Stimulated activated CD8-positive, alpha-beta memory T cell treated with anti-CD3 and anti-CD28 coated beads, Interleukin-12 subunit alpha, Interleukin-12 subunit beta, amount 100 ng/mL, for 1 hour (primary cell): ENCODE measurements at places on chromosomes 13 and 19.

DNA sequence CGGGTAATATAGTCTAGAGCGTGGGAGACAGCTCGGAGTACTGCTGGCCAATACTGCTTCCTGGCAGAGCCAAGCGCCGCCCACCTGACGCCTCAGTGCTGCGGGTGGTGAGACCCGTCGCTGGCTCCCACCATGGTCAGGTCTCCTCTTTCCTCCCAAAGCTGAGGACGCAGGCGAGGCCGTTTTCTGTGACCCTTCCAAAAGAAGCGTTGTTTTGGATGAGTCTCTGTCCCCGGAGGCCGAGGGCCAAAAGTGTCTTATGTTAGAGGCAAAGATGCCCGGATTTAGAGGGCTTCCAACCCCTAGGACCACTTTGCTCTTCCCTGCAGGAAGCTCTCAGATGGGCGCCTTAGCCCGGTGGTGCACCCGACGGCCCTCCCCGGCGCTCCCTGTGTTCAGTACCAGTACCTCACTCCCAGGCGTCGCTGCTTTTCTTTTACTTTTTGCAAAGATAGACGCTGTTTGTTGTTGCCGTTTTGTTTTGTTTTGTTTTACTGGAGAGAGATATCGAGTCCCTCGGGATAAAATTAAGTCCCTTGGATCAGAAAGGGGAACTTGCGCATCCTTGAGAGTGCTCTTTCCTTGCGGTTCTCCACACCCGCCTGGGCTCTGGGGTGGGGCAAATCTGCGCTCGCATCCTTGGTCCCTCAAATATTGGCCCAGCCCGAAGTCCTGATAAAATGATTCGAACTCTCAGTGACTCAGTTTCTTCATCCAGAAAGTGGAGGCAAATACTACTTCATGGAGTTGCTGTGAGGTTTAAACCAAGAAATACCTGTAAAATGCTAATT, 7.0 kb downstream of the PDX1 start:
- DNase-seq: no peak

DNA sequence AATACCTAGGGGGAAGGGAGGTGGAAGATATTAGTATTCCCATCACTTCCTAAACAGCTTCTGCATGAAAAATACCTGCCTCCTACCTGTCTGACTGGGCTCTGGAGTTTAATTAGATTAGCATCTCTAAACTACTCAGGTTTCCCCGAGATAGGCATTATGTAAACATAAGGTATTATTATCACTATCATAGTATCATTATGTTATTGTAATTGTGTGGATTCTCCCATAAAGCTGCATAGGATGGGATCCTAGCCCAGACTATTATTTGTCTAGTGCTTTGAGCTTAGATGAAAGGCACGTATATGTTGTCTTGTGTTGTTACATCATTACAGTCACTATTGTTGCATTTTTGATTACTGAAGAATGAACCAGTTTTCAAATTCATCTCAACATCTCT, 115.2 kb upstream of the SOX21 start:
- no peak for DNase-seq

DNA sequence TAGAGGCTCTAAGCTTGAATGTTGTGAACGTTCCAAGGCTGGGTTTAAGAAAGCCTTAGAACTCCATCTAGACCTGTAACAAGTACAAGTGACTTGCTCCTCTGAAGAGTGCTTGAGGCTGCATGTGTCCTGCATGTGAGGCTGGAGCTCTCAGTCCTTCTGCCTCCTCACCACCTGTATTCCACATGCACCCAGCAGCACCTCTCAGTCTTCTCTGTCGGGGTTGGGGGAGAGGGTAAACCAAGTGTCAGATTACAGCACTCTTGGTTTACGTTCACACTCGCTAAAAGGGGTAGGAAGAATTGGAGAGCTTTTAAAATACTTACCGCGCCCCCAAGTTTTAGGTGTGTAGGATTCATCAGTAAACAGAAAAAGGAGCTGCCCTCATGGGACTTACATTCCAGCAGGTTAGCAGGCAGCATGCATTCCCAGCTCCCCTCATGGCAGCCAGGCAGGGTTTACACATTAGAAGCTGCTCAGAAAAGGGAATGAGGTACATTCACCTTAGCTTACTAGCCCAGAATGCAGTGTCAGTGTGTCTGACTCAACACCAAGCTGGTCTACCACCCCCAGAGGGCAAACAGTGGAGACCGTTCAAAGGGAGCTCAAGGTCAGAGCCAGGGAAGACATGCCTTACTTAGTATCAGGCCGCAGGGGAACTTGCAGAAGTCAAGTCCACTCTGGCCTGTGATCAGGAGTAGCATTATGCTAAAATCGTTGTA, 248.1 kb downstream of the PCCA start:
- no peak for DNase-seq

DNA sequence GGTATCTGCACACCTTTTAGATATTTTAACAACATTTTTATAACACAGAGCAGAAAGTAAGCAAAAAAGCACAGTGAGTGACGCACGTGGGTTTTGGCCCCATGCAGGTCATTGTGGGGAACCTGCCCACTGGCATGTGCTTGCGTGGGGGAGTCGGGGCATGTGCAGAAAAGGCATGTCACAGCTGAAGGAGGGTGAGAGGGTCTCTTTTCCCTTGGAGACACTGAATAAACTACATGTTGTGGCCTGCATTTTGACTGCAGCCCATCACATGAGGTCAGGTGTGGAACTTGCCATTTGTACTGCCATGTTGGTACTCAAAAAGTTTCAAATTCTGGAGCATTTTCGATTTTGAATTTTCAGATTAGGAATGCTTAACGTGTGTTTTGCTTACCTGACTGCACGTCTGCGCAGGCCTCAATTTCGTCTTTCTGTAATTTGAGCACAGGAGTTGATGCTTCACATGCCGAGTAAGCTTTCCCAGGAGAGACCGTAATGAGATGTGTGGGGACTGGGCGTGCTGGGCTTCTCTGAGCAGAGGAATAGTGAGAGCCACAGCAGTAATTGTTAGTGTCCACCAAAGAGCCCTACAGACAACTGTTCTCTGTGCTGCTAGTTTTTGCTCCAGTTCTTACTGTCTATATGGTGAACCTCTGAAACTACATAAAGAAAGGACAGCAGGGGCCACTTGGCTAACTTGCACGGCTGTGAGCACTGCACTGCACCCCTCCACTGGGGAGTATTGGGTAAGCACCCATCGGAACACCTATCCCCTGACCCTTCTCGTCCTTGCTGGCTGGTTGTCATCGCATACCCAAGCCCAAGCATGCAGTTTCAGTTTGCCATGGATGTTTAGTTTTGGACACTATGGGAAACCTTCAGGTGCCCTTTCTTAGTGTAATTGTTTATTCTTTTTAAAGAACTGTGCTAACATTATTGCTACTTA, 72.9 kb upstream of the GPR183 start:
- DNase-seq: no peak

DNA sequence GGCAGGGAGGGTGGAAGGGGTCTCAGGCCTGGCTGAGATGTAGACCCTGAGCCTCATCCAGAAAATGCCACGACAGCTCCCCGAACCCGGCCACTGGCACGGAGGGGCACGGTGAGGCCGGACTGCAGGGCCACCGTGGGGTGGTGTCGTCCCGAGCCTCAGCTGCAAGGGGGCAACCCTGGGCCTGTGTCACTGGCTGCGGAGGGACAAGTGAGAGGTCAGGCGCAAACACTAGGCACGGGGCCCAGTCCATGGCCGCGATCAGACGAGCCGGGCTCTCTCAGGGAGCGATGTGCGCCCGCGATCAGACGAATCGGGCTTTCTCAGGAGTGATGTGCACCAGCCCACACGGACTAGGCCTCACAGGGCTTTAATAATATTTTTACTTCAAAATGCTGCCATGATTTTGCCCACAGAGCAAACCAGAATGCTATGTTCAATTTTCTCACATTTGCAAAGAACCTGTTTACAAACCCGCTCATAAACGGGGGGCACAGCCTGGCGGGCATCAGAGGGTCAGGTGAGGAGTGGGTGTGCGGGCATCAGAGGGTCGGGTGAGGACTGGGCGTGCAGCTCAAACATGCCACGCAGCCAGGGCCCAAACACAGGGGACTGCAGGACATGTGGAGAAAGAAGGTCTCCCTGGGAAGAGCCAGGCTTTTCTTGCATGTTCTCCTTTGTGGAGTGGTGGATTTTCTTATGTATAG, 42.6 kb upstream of the C13orf46 start:
- no peak for DNase-seq

GRCh38 chr19:12611361-12611699, 610 bp downstream of the ZNF791 start:
- no peak for DNase-seq

DNA sequence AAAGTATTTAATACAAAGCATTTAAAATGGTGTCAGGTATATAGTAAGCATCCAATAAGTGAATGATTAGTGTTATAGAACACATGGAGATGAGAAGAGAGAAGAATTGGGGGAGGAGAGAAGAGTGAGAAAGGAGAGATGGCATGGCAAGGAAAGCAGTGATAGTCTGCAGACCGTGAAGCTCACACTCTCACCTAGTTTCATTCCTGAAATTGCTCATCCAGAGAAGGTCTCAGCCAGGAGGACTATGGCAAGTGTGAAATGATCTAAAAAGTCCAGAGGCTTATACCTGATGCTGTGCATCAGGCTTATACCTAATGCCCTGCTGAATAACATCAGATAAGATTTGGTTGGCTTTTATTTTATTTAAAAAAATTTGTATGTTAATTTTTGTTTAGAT, 351.6 kb upstream of the KLF12 start:
- no peak for DNase-seq

DNA sequence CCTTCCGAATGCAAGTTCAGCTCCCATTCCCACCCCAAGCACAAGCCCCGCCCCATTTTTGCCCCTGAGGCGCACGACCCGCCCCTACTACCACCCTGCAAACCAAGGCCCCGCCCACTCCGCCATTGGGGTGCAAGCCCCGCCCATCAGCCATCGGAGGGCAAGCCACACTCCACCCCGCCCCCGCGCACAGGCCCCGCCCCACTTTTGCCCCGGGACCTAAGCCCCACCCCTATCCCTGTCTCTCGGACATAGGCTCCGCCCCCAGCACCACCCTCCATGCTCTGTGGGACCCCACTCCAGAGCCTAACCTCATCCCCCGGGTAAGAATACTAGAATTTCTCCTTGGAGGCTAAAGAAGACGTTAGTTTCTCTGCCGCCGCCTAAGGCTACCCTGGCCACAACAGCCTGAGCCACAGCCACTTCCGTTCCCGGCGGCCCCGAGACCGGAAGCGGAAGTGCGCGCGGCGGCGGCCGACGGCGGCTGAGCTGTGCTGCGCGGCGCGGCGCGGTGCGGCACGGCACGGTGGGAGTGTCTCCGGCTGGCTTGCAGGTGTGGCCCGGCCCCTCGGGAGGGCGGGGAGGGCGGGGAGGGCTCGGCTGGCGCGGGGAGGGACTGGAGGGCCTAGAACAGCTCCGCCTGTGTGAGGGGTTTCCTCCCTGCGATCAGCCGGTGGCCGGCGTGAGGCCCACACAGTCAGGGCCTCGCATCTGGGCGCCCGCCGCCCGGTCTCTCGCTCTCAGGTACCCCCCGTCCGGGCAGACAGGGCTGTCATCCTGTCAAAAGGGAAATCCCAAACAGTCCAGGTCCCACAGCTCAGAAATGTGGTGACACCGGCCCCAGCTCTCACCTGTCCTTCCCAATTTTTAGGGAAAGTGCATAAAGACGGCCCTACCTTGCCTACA, at the start of gene ZNF333:
Gene ZNF333 (plus strand): TSS at position 451 of the 906 bp plus-strand sequence. CDS start 3,444 bp downstream, outside the sequence.
- DNase-seq: peak; percentile 97

DNA sequence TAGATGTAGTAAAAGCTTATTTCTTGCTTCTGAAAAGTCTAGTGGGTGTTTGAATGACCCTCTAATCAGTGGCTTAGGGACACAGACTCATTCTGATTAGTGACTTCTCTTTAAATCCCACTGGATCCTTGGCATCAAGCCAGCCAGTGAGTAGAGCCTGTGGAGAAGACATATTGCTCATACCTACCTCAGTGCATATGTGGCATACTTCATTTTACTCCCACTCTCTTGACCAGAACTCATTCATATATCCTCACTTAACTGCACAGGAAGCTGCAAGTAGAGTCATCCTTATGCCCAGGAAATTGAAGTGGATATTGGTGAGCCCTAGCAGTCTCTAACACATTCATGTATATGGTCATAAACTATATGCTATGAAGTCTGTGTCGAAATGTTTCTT, 148.3 kb downstream of the PDS5B start:
- no peak for DNase-seq

DNA sequence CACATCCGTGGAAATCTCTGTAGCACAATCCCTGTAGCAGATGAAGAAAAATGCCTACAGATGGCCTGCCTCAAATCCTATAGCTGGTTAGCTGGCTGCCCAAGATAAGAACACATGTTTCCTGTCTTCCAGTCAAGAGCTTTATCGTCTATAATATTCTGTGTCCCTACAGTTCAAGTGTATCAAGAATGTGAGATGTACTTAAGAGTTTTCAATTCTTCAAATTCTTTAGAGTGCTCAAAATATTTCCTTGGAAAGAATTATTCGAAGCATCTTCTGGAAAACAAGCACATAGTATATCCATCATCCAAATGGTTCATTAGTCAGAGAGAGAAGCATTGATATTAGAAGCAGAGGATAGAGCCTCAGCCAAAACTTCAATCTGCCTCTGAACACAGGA, 239.8 kb downstream of the COG6 start:
- no peak for DNase-seq

DNA sequence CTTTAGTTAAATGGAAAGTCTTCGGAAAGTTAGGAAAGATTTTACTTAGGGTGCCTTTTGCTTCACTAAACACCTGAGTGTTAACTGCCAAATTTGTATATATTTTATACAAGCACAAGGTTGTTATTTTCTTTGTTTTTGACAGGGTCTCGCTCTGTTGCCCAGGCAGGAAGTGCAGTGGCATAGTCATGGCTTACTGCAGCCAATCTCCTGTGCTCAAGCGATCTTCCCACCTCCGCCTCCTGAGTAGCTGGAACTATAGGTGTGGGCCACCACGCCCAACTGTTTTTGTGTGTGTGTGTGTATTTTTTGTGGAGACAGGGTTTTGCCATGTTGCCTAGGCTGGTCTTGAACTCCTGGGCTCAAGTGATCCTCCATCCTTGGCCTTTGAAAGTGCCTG, 16.2 kb downstream of the KCTD4 start:
- no peak for DNase-seq

GRCh38 chr19:35248310-35249145, at the start of gene LSR:
Gene LSR (plus strand): TSS chr19:35249002. CDS start chr19:35249023, 21 bp downstream.
- peak; percentile 61 for DNase-seq

DNA sequence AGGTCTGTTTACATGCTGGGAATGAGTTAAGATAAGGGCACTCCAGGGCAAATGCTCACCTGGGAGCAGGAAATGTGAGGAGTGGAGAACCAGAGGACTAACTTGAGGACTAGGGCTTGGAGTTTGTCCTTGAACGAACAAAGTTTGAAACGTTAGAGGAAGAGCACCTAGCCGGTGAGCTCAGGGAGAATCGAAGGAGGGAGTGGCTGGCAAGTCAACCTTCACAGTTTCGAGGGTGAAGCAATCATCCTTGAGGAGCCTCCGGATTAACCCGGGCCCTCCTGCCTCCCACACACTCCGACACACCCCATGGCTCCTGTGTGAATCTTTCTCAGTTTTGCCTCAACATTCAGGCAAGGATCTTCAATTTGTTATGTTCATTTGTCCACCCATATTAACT, 58.6 kb downstream of the LMO7 start:
- DNase-seq: no peak

DNA sequence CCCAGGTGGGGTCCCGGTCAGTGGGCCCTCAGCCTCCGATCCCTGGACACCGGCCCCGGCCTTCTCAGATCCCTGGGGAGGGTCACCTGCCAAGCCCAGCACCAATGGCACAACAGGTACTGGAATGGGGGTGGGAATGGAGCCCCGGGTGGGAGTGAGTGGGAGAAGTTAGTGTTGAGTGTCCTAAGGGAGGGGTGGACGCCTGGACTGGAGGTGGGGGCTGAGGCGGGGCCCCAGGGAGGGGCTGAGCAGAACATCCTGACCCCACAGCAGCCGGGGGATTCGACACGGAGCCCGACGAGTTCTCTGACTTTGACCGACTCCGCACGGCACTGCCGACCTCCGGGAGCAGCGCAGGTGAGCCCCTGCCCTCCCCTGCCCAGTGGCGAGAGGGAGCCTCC, 17.7 kb downstream of the EPN1 start:
- no peak for DNase-seq
